Activated naive CD4-positive, alpha-beta T cell (primary cell): ENCODE measurements at places on chromosomes 2 and 18.

- no peak for DNase-seq
Measured at GRCh38 chr18:8831112-8831511, 125.8 kb downstream of the MTCL1 start.

GRCh38 chr2:86781363-86781762, 9.3 kb downstream of the CD8A start:
- no peak for DNase-seq

DNA sequence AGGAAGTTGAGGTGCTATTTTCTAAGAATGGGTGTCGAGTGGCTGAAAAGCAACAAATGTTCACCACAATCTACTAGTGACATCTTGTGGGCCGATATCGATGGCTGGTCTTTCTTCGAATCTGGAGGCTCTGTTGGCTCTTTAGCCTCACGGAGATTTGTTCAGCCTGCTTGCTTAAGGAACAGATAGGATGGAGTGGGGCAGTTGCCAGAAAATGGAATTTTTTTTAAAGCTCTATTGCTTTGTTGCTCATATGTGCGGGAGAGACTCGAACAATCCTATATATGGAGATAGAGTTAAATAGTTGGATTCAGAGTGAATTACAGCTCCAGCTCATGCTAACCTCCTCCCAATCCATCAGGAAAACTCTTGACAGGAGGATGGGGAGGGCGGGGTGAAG, 70.9 kb upstream of the LYPD6B start:
- DNase-seq, result no peak

DNA sequence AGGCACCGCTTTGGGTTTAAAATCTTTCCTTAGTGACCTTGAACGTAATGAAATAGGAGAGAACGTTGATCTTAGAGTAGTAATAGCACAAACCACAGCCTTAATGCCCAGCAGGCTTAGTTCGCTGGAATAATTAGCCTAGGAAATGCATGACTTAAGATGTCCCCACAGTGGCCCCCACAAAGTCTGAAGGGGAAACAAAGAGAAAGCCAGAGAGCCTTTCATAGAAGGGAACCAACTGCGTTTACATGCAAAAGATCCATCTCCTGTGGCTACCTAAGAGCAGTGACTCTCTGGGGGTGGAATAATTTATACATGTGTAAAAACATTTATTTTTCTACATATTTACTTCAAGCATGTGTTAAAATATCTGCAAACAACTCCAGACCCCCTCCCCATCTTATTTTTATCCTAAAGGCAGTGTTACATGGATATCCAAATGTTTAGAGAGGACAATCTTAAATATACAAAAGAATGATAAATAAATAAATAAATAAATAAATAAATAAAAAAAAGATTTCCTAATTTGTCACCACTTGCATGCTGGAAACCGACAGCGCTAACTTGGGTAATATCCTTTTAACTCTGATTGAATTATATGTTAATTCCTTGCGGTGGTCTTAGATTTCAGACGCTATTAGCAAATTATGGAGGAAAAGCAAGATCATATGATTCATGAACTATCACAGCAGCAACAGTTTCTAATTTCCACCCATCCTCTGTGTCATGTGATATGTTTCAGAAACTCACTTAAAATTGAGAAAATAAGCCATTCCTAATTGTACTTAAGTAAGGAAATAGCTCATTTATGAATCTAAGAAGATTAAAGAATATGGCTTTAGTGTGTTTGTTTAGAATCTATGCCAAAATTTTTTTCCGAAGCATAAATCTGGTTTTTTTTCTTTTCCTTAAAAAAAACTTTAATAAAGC, 23.4 kb upstream of the CYP1B1 start:
- DNase-seq, result no peak

DNA sequence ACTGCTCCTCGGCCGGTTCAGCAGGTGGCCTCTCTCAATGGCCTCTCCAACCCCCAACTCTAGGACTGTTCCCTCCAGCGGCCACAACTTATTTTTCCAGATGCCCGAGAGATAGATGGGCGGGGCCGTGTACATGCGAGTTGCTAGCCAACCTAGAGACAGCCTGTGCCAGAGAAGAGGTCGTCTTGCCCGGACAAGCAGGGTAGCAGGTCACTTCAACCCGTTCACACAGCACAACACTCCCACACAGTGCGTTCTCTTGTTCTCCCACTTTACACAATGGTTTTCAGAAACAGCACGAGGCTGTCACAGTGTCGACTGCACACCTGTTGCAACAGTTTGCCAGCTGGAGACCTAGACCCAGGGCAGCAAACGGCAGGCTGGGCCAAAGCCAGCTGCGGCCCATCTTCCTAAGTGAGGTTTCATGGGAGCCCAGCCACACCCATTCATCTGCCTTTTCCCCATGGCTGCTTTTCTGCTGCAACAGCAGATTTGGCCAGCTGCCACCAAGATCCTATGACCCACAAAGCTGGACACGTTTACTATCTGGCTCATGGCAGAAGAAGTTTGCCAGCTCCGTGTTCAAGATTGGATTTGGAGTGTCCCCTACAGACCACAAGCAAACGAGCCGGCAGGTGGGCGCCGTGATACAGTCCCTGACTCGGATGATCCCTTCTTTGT, 7.3 kb upstream of the PRLH start:
- DNase-seq, result no peak

GRCh38 chr18:12774982-12775381, 72.1 kb downstream of the PSMG2 start:
- DNase-seq, result no peak

DNA sequence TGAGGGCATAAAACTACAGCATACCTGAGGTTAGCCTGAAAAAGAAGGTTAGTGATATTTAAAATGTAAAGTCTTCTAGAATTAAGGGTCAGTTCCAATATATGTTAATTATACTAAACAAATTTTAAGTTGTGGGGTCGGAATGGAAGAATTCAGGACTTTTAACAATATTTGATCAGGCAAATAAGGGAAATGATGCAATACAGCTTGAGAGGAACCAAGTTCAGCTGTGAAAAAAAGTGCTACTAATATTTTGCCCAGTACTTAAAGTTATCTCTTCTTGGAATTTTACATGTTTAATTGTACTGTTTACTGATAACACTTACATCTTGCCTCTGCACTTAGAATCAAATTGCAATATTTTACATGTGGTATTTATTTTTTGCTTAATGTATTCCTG, 345.5 kb upstream of the CWC22 start:
- DNase-seq, result no peak

DNA sequence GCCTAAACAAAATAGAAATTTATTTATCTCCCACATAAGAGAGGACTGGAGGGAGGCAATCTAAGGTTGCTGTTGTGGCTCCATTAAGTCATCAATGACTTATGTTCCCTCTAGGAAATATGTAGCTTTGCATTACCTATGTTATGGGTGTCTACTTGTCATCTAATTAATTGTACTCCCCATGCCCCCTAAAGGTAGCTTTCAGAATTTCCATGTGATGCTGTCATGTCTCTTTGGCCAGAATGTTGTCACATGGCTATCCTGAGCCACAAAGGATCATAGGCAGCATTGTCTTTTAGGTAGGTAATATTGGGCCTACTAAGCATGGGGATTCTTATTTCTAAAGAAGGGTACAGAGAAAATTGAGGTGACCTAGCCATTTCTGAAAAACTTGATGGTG, 935.6 kb upstream of the FANCL start:
- DNase-seq, result no peak

GRCh38 chr2:5690718-5691220, 1.4 kb upstream of the SOX11 start:
- DNase-seq, result no peak

DNA sequence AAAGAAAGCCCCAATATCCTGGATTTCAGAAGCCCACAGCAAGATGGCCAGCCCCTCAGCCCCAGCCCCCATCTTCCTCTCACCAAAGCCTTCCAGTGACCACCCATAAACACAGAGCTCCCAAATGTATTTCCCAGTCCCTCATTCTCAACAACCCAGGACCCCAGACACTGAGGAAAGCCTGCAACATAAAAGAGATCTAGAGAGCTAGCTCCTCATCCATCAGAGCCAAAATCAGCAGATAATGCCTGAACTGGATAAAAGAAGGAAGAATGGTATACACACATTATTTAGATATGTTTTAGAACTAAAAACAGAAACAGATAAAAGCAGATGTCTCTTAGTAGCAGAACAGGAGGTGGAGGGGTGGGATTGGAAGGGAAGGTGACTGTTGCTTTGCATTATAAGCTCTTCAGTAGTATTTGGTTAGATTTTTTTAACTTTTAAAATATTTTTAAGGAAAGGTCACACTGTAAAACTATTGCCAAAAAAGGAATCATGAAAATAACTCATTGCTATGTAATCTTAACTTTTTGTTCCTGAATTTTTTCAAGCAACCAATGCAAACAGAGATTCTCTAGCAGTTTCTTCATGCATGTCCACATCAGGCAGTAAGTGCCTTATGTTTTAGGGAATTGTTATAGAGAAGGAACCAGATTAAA, 144.2 kb upstream of the PKDCC start:
- DNase-seq, result no peak

GRCh38 chr2:79453918-79454317, 58.9 kb upstream of the CTNNA2 start:
- no peak for DNase-seq

DNA sequence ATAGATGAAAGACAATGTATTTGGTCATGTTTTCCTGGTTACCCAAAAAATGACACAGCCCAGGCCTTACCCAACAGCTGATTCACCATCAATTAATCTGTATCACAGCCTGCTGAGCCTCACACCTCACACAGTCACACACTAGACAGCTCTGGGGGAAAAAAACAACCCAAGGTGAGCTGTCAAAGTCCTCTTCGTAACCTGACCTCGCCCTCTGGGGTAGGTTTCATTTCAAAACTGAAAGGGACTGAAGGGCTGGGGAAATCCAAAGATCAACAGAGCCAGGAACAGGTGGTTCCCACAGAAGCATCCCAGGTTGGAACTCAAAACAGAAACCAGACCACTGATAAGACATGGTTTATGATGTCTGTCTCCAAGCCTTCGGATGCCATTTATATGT, 18.2 kb upstream of the PCBP1 start:
- DNase-seq, result no peak

- DNase-seq, result no peak
Measured at GRCh38 chr2:236636714-236637470, 67.3 kb downstream of the ACKR3 start.
